ENCODE measurements at places on chromosomes 16 and 17. TPM values are rescaled to one million over a fixed set of nuclear protein-coding genes. Genes with fewer than 3 reads are reported as not detected.

KRT17 gene
- total RNA-seq, result not detected

CDR2L gene
- 59.4 TPM for total RNA-seq

KRT33A gene
- total RNA-seq, result not detected

TAT gene
- not detected for total RNA-seq

Measured in glutamatergic neuron (in vitro differentiated cells).